ENCODE measurements at places on chromosomes 3 and 15. TPM values are rescaled to one million over a fixed set of nuclear protein-coding genes. Genes with fewer than 3 reads are reported as not detected.

Gene DTWD1
- 29.3 TPM for total RNA-seq

Gene CCR9
- not detected for total RNA-seq

Gene PLA2G4E
- 1.5 TPM for total RNA-seq

Gene LPP
- total RNA-seq: 191 TPM

Gene CYP8B1
- total RNA-seq: not detected

Gene ALCAM
- 202 TPM for total RNA-seq

Gene ERC2
- total RNA-seq: 1.4 TPM

Gene EFHB
- total RNA-seq: 0.90 TPM

GRCh38 chr3:66041116-66041515 is 2.4 kb upstream of the MAGI1 start:
- DNase-seq: no peak

DNA sequence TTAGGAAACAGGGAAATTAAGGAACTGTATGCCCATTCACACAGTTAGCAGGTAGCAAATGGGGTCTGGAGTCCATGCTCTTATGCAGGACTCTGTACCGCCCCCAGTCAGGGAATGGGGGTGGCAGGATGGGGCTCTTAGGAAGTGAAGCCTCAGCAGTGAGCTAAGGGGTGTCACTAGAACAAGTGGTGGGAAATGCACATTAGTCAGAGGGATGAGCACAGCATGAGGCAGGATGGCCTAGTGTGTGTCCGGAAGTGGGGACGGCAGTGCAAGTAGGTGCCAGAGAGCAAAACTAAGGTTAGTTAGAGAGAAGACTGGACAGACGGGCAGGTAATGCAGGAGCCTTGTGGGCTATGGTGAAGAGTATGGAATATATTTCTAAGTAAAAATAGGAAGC is 60.7 kb downstream of the ST3GAL6 start:
- DNase-seq: no peak

GRCh38 chr3:190239325-190239724 is 82.9 kb downstream of the CLDN1 start:
- DNase-seq: no peak

- DNase-seq: no peak
These were observed 180.6 kb downstream of the LSAMP start for GRCh38 chr3:116264546-116265319.

- peak; percentile 97 for DNase-seq
These were observed at the start of gene AQR for GRCh38 chr15:34969340-34970097. AQR (minus strand) TSS chr15:34969742; CDS start chr15:34969613, 129 bp downstream.

DNA sequence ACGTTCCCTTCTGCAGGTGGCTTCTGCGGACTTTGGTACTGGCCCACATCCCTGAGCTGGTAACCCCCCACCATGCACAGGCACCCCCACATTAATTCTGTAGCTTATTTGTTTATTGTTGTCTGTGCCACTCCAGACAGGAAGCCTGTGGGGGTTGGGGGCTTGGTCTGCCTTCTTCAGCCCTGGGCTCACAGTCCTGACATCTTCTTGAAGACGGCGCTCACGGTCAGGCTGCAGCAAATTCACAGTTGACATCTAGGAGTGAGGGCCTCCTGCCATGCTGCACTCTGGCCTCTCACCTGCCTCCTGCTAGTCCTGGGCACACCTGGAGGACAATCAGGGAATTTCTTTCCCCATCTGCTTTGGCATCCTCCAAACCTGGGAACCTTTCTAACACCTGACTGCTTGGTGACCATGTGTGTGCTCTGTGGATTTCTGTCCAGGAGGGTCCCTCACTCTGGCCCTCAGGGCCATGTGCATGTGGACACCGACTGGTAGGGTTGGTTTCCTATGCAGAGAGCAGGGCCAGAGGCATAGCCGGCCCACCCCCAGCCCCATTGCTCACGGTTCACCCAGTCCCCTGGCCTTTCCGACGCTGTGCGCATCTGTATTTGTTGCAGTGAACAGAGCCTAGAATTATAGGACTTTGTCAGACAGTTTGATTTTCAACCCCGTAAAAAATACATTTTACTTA is 68.8 kb downstream of the APBA2 start:
- DNase-seq: no peak

GRCh38 chr3:138941259-138941885 is 5.6 kb downstream of the FOXL2 start:
- no peak for DNase-seq

GRCh38 chr3:85074003-85074402 is 115.2 kb downstream of the CADM2 start:
- DNase-seq: no peak

GRCh38 chr3:189907803-189908202 is 212.9 kb downstream of the P3H2 start:
- DNase-seq: no peak

Data from upper lobe of right lung (tissue), 1 donor.